ENCODE measurements at places on chromosomes 5 and 9.

GRCh38 chr5:16784088-16784487 lies 152.0 kb downstream of the MYO10 start:
- DNase-seq = no peak

GRCh38 chr9:85858056-85858750 lies 82.7 kb upstream of the NAA35 start:
- no peak for DNase-seq

DNA sequence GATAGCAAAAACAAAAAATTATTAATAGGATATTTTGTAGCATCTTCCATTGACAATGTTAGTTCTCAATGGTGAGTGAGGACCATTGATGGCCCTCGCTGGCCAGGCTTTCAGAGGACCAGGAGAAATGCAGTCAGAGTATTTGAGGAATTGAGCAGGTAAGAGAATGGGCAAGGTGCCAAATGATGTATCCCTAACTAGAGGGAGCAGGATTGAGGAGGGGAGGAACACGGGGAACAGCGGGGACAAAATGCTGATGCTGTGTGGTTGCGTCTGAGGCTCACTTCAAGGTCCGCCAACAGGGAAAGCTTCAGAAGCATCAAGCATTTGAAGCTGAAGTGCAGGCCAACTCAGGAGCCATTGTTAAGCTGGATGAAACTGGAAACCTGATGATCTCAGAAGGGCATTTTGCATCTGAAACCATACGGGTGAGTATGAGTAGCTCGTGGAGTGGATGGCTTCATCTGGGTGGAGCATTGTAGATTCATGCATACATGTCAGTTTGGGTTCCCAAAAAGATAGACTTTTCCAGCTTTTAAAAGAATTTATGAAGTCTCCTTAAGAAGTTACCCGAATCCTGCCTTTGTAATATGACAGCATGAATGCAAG lies 16.2 kb downstream of the SPTAN1 start:
- no peak for DNase-seq

DNA sequence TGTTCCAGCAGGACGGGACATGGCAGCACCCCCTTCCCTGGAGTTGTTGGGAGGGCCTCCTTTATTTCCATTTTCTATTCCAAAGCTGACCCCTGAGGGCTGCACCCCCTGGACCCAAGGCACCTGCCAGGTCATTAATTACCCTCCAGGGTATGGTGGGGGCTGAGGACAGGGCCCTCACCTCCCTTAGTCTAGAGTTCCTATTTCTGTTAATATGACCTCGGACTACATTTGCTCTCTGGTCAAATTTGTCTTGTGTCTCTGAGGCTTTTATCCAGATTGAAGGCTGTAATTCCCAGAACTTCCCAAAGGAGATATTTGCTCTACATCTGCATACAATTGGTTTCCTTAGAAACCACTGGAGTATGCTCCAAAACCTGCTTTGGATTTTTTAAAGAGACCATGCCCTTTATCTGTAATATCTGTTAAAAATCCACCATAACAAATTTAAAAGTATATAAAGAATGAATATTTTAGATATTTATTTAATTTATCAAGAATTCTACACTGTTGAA lies 16.8 kb downstream of the PHF2 start:
- DNase-seq = no peak

DNA sequence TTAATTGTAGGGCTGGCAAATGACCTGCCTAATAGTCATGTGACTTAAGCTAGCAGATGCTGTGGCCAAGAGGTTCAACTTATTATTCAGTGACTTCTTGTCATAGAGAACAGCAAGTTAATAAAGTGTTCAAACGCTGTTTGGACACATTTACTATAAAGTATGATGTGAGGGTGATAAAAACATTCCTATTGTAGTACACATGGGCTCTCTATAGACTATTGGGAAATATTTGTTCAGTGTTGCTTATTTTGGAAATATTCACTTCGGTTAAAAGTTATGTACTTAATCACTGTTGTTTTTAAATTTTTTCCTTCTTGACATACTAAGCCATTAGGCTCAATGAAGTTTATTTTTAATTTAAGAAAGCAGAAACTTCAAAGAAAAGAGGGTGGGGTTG lies 345.0 kb downstream of the NNT start:
- DNase-seq = no peak

DNA sequence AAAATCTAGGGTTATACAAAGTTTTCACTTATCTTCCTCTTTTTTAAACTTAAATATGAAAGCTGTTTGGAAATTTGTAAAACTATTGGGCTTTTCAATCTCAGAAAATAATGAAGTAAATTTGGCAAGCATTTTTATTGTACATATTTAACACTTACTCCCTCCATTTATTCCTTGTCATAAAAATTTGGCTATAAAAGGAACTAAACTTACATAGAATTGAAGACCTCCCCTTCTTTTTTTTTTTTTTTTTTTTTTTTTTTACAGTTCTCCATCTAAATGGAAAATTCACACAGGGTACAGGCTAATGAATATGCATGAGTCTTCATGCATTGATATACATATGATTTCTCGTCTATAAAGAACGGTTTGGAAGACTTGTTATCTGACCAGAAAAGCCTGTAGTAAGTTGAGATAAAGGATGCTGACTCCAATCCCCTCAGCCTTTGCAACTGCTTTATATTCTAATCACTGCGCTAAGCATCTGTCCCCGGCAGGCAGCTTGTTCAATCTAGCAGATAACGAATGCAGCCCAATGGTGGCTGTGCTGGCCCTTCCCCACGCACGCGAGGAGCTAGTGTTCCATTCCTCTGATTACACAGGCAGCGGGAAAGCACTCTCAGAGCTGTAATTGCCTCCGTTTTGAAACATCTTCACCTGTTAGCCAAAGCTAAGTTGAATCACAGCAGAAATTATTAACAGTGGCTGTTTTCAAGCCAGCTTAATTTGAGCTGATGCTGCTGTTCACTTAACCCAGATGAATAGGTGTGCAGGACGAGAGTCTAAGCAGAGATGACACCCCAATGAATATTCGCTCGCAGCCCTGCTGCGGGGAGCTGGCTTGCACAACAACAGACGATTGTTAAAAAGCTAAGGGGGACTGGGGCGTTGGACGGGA lies 453.8 kb upstream of the ZNF608 start:
- DNase-seq = no peak

DNA sequence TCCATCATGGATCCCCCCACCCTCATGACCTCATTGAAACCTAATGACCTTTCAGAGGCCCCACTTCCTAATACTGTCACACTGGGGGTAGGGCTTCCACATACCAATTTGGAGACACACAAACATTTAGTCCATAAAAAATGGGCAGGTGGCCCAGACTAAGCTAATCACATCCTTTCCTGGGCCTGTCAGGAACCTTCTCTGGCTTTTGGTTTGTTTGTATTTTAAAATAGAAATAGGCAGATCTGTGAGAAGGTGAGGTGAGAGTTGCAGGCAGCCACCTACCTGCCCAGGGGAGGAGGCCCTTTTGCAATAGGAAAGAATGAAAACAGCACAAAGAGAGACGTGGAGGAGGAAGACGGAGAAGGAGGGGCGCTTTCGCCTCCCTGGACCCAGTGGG lies 90.2 kb upstream of the BOD1 start:
- no peak for DNase-seq

- no peak for DNase-seq
Observed at GRCh38 chr5:14741801-14742440, 77.4 kb downstream of the OTULIN start.
